MCF 10A (cell line): ENCODE measurements at places on chromosomes 7 and 10. TPM values are rescaled to one million over a fixed set of nuclear protein-coding genes. Genes with fewer than 3 reads are reported as not detected.

GRCh38 chr10:22713853-22714478 lies 412 bp downstream of the PIP4K2A start:
- H3K27me3 ChIP-seq, result no peaks in the 10 kb centered on the region
- H3K27ac ChIP-seq, result no peak overlapping the region
- peaks cover 12% of the 10 kb centered on the region for H3K4me1 ChIP-seq

COPG2 gene
- total RNA-seq, result 24.1 and 24.7 TPM in 2 replicates

DNA sequence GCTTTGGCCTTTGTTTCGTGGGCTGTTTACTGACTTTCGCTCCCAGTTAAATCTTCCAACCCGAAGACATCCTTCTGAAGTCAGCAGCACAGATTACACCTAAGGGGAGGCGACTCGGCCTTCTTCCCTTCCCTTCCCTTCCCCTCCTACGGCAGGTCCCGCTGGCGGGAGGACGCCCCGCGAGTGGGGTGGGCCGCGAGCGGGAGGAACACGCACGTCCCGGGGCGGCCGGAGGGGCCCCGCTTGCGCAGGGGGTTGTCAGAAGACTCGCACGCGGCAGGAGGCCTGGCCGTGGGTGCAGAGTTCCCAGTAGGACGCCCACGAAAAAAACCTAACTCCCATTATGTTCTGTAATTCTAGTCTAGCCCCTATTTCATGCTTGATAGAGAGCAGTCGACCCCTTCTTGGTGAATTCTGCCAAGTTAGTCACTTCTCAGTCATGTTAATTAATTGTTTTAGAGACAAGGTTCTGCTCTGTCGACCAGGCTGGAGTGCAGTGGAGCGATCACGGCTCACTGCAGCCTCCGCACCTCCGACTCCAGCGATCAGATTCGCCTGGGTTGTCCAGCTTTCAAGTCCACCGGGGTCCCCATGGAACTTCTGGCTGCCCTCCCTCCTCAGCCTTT lies 19.2 kb upstream of the ZNF32 start:
- H3K36me3 ChIP-seq, result no peaks in the 10 kb centered on the region
- H3K4me3 ChIP-seq, result no peak overlapping the region
- H3K27me3 ChIP-seq, result peaks cover 21% of the 10 kb centered on the region
- H3K27ac ChIP-seq, result no peak overlapping the region
- no peak for DNase-seq
- H3K4me1 ChIP-seq, result peaks cover 6% of the 10 kb centered on the region

- H3K27me3 ChIP-seq, result no peaks in the 10 kb centered on the region
- H3K4me1 ChIP-seq, result peaks cover 22% of the 10 kb centered on the region
- H3K4me3 ChIP-seq, result no peak overlapping the region
- H3K27ac ChIP-seq, result no peak overlapping the region
These were observed 131.4 kb upstream of the AGR3 start for GRCh38 chr7:17013204-17013603.

TAS2R41 gene
- not detected in 2 replicates for total RNA-seq

AKR1C4 gene
- total RNA-seq, result not detected in 2 replicates

HOGA1 gene
- 0.88 and 1.7 TPM in 2 replicates for total RNA-seq

DNA sequence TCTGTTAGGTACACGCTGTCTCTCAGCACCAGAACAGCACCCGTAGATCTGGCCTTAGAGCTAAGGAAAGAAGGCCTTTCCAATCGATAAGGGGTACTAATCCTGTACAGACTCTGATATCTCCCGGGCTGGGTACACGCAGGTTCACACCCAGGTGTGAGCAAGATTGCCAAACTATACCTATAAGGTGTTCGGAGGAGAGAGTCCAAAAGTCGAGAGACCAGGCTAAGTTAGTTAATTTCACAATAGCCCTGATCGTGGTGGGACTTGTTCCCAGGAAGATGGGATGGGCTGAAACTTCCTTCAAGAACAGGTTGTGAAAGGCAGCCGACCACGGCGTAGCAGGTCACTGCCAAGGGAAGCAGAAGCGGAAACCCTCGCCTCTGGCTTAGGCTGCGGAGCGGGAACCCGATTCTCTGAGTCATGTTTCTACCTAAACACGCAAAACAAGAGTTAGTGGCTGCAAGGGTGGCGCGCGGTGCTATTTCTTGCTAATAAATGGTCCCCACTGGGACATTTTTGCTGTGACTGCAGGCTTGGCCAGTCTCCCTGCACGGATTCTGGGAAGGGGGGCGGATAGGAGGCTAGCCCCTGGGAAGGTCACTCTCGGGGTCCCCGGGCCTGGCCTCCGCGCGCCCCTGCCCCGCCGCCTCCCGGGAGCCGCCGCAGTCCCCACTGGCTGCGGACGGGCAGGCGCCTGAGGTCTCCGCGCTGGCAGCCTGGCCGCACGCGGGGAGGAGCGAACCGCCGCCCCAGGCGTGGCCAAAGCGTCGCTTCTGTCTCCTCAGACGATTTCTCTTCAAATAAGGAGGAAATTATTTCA lies 75.4 kb upstream of the PDSS1 start:
- H3K27ac ChIP-seq, result no peak overlapping the region
- peaks cover 9% of the 10 kb centered on the region for H3K4me1 ChIP-seq
- peak; percentile 92 for DNase-seq
- H3K36me3 ChIP-seq, result no peaks in the 10 kb centered on the region

BLNK gene
- 1.0 and 1.1 TPM in 2 replicates for total RNA-seq

DNA sequence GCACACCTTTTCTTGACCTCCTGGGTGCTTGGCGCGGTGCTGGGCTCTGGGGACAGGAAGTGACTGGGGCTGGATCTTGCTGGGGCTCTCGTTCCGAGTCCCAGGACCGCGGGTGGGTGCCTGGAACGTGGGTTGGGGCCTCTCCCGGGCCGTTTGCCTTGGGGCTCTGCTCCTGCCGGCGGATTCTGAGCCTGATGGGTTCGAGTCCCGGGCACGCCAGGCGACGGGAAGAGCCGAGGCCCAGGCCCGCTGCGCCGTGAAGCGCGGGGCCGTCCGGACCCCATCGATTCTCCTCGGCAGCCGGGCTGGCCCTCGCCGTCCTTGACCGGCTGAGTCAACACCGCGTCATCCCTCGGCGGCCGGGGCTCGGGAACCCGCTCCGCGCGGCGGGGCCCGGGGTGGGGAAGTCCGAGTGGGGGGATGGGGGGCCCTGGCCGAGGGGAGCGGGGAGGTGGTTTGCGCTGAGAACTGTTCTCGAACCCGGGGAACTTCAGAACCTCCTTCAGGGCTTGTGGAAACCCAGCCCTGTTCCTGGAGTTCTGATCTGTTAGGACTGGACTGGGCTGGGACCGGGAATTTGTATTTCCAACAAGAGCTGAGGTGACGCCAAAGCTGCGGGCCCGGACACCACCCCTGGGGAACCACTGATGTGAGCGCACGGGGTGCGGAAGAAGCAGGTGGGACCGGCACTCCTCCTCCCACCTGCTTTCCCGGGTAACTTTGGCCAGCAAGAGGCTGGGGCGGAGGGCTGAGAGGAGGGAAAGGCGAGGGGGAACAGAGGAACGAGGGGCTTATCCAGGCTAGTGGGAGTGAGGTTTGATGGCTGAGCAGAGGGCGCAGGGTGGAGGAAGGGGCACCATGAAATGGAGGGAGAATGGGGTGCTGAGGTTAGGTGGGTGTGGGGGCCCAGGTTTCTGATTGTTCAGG lies 6.2 kb downstream of the HHEX start:
- H3K36me3 ChIP-seq, result no peaks in the 10 kb centered on the region
- H3K27me3 ChIP-seq, result no peaks in the 10 kb centered on the region
- no peak for DNase-seq
- H3K4me3 ChIP-seq, result no peak overlapping the region
- H3K4me1 ChIP-seq, result no peaks in the 10 kb centered on the region

EEF1AKMT2 gene
- 17.5 and 18.6 TPM in 2 replicates for total RNA-seq

DNA sequence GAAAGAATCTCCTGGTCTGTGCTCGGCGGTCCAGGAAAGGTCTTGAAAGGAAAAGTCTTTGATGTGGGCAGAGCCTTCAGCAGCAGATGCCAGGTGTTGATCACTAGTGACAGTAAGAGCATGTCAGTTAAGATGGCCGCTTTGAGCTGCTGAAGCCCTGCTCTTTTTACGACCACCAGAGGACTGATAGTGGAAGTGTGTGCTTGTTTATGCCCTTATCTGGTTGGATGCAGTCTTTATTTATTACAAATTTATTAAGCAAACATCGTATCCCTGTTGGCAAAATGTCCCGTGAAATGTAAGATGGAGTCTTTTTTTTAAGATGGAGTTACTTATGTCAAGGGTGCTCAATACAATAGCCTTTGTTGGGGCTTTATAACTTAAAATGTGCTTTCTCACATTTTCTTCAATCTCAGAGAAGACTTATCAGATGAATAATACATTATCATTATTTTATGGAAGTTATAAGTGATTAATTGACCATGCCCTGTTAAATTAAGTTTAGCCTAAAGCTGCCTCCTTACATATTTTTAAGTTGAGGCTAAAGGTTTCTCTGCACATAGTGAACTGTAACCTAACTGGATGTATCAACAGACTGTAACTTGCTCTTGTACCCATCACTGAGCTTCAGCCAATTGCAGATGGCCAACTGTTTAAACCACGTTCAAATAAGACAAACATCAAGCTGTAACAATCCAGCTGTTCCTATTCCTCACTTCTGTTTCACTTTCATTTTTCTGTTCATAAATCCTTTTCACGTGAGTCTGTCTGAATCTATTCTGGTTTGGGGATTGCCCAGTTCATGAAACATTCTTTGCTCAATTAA lies 97.4 kb upstream of the PIK3CG start:
- no peak for DNase-seq
- H3K4me1 ChIP-seq, result peaks cover 17% of the 10 kb centered on the region
- H3K27me3 ChIP-seq, result no peaks in the 10 kb centered on the region
- no peak overlapping the region for H3K27ac ChIP-seq

GRCh38 chr7:132455378-132455777 lies 120.9 kb downstream of the PLXNA4 start:
- no peaks in the 10 kb centered on the region for H3K4me1 ChIP-seq
- no peak overlapping the region for H3K27ac ChIP-seq
- H3K36me3 ChIP-seq, result no peaks in the 10 kb centered on the region
- DNase-seq, result no peak
- no peak overlapping the region for H3K4me3 ChIP-seq

IFIT1B gene
- not detected in 2 replicates for total RNA-seq

- peaks cover 12% of the 10 kb centered on the region for H3K4me1 ChIP-seq
- no peak for DNase-seq
- H3K27me3 ChIP-seq, result no peaks in the 10 kb centered on the region
- peaks cover 7% of the 10 kb centered on the region for H3K36me3 ChIP-seq
- H3K4me3 ChIP-seq, result no peak overlapping the region
These were observed 24.2 kb downstream of the MYPN start for GRCh38 chr10:68133523-68133922.

CFTR gene
- total RNA-seq, result not detected in 2 replicates

SYT15 gene
- 0.79 and 0.84 TPM in 2 replicates for total RNA-seq
